ENCODE measurements at places on chromosomes 2 and 18. TPM values are rescaled to one million over a fixed set of nuclear protein-coding genes. Genes with fewer than 3 reads are reported as not detected.

GRCh38 chr18:26133652-26134051, at the start of gene PSMA8:
PSMA8 (plus strand) TSS chr18:26133869; CDS start chr18:26133966, 97 bp downstream.
- no peak for DNase-seq

DNA sequence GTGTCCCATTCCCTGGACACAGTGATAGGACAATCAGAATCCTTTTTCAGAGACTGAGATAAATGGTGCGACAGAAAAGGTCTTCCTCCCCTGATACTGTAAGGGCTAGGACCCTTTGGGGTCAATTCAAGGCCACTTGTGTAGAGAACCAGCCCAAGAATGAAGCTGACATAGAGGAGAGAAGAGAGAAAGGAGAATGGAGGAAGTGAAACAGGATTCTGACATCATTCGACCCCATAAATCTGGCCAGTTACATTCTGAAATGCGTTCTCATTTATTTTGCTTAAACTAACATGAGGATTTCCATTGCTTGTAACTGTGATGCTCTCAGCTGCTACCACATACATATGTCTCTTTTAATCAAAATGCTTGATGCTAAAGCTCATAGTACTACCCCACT, 148.1 kb downstream of the TMEM163 start:
- no peak for DNase-seq

GRCh38 chr2:159617100-159617499, 752 bp upstream of the BAZ2B start:
- DNase-seq = no peak

- DNase-seq = no peak
Observed at GRCh38 chr2:118374974-118375755, 286.9 kb downstream of the INSIG2 start.

GRCh38 chr18:65487569-65487968, 263.2 kb upstream of the CDH7 start:
- DNase-seq = no peak

DNA sequence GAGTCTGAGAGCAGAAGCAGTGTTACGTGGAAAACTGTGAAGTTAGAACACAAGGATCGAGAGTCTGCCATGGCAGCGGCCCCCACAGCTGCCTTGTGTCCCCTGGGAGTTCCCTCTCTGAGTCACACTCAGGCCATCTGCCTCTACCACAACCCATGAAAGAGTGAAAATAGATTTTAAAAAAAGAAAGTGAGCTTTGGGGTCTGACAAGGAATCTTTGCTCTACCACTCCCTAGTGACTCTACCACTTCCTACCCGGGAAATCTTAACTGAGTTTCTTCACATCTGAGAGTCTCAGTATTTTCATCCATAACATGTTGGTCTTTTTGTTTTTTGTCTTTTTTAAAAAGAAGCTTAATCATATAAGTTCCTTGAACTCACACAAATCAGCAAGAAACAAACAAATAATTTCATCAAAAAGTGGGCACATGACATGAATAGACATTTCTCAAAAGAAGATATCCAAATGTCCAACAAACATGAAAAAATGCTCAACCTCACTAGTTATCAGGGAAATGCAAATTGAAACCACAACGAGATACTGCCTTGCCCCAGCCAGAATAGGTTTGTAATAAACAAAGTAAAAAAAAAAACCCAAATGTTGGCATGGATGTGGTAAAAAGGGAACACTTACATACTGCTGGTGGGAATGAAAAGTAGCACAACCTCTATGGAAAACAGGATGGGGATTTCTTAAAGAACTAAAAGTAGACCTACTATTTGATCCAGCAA, 2.4 kb upstream of the MSGN1 start:
- no peak for DNase-seq

- DNase-seq = peak; percentile 52
Observed at GRCh38 chr2:146312899-146313298, 1531.9 kb upstream of the ACVR2A start.

- DNase-seq = no peak
Observed at GRCh38 chr2:233487748-233488345, 78.7 kb downstream of the USP40 start.

DNA sequence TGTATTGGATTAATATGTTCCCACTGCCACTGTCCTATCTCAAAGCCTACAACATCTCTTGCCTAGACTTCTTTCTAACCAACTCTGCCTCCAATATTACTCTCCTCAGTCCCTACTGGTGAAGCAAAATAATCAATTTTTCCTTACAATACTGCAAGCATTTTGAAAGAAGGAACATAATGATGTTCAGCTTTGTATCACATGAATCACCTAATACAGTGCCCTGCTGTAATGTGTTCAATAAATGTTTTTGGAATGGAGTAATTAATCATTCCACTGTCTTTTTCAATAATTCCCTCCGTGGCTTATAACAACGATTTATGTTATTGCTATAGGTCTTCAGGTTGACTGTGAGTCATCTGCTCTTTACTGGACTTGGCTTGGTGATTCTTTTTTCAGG, 356.4 kb downstream of the TDRD15 start:
- DNase-seq = no peak

- DNase-seq = peak; percentile 79
Observed at GRCh38 chr2:101831351-101831865, 133.9 kb downstream of the MAP4K4 start.

DNA sequence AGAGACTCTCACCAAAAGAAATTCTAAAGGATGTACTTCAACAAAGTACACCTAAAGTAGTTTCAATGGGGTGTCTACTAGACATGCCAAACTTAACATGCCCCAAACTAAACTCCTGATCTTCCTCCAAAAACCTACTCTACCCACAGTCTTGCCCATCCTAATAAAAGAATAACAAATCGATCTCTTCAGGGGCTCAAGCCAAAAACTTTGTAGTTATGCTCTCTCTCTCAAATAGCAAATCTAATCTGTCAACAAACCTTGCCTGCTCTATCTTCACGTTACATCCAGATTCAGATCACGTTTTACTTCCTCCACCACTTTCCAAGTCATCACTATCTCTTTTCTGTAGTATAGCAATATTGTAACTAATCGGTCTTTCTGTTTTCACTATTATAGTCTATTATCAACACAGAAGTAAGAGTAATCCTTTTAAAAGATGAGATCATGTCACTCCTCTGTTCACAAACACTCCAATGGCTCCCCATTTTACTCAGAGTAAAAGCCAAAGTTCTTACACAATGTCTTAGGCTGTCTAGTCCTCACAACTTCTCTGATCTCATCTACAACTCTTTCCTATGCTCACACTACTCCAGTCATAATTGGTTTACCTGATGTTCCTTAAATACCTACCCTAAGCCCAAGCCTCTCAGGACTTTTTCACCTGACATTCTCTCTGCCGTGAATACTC, 79.9 kb downstream of the THADA start:
- DNase-seq = no peak

DNA sequence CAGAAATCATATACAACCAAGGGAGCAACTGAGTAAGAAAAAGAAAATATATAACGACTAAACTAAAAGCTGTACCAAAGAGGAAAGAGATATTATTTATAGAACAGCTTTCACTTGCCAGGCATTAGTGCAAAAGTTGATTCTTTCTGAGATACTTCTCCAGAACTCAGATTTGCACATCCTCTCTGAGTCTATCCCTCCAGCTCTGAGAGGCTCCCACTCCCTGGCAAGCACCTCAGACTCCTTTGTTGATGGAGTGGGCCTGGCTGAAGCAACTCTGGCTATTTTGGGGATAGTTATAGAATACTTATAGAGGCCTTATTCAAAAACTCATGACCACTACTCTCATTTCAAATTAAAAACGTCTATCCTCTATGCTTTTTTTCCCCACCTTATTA, 501.6 kb upstream of the TNP1 start:
- DNase-seq = no peak

DNA sequence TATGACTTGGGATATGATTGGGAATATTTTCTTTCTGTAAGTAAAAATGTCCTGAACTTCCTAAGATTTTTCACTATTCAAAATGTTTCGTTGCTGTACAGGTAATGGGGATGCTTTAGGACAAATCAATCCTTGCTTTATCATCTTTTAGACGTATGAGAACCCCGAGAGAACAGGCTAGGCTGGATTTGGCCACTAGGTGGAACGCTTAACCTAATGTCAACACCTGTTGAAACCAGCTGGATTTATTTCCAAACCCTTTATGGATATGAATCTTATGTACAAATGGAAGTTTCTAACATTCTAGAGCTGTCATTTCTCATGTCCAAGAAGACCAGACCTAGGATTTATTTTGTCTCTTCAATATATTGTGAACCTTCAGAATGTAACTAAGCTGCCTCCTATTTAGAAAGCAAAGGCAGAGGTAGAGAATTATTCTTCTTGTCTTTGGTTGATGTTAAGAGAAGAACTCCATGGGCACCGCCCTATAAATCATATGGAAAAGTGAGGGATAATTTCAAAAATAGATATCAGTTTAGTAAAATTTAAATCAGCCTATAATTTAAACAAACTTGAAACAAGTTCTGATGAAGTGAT, 96.7 kb downstream of the PMAIP1 start:
- DNase-seq = peak; percentile 82

GRCh38 chr18:23814991-23815614, 125.8 kb downstream of the LAMA3 start:
- DNase-seq = no peak

GRCh38 chr2:216553093-216553478, 54.4 kb downstream of the RPL37A start:
- DNase-seq = peak; percentile 12

GRCh38 chr2:208017721-208018120, 7.6 kb downstream of the PLEKHM3 start:
- no peak for DNase-seq

DNA sequence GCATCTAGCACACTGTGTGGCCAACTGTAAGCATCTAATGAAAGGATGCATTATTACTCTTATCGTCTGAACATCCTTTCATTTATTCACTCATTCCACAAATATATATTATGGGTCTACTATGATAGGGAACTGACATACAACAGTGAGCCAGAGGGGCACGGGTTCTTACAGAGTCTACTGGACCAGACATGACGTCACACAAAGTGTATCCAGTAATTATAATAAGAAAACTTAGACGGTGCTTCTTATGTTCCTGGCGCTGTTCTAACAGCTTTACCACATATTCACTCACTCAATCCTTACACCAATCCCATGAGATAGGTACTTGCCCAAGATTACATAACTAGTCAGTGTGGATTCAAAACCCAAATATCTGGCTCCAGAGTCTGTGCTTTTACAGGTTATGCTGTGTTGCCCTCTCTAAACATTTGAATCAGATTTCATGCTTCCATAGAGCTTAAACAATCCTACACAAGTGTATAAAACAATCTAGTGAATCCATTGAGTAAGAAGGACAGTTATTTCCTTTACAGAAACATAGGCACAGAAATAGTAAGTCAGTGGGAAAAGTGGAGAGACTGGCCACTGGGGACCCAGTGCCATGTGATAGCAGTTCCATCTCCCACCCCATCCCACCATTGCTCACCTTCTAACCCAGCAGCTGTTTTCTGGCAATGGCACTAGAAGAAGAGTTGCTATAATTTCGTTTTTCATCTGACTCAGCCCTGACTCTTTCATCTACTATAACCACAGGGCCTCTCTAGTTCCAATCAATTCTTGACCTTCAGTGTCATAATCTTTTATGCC, 24.2 kb upstream of the ARL5A start:
- DNase-seq = no peak

- DNase-seq = peak; percentile 43
Observed at GRCh38 chr18:71665131-71665530, 879.0 kb downstream of the CBLN2 start.

DNA sequence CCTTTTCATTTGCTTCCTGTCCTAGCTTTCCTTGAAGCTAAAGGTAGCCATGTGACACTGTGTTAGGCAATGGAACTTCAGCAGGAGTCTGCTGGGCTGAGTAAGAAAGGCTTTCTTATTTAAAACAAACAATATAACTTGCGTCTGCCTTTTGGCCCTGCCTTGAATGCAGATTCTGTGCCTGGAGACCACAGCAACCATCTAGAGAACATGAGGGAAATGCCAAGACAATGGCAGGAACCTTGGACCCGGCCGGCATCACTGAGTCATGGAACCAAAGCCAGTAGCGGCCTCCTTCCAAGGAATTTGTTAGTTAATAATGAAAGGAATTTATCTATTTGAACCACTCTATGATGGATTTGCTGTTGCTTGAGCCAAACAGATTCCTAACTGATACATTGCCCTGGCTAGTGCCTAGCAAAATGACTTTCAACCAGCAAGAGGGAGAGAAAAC, 207.5 kb upstream of the EPHA4 start:
- DNase-seq = no peak

DNA sequence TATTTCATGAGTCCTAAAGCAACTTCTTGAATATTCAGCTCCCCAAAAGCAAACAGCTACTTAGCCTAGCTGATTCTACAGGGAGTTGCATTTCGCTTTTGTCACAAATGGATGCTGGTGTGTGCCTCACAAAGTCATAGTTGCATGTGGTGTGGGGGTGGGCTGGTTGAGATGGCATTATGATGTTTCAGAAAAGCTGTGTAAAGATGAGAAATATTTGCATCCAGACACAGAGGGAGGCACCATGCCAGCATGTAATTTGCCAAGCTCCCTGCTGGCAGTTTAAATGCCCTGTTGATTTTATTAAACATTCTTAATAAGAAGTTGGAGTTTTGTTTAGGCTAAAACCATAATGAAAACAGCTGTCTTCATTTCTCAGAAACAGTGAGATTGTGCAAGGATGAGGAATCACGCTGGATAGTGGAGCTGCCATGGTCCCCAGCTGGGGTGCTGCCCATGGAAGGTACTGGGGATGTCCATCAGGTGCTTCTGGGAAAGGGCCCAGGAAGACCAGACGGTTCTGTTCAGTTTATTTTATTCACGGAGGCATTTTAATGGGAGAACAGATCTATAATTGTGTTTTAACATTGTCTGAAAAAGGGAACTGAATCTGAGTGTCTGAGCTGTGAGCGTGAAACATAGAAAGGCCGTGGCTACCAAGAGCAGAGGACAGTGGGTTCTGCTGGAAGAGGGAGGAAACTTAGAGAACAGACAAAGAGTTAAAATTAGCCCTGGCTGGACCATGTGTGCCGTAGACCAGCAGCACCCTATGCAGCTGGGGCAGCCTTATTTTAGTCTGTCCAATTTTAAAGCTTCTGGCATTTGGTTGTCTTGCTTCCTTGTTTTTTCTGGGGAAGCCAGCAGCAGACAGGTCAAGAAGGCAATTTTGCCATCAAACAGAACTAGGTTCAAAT, 177.1 kb downstream of the FAM210A start:
- no peak for DNase-seq

GRCh38 chr2:232538671-232539070, 821 bp upstream of the CHRNG start:
- DNase-seq = no peak

Gene FN1
- 248 TPM for total RNA-seq

Gene CCDC178
- total RNA-seq = not detected

Gene AKAIN1
- not detected for total RNA-seq

Gene GYPC
- total RNA-seq = not detected

Gene POTEE
- total RNA-seq = not detected

Gene RFTN2
- 0.07 TPM for total RNA-seq

Gene TLX2
- total RNA-seq = 3.4 TPM

Data from PC-3 (cell line).